Tibial nerve (tissue), 4 donors: ENCODE measurements at places on chromosomes 7 and 10. TPM values are rescaled to one million over a fixed set of nuclear protein-coding genes. Genes with fewer than 3 reads are reported as not detected.

GRCh38 chr10:51001587-51001986 lies 72.7 kb upstream of the PRKG1 start:
- peak; percentile 45 for DNase-seq

DNA sequence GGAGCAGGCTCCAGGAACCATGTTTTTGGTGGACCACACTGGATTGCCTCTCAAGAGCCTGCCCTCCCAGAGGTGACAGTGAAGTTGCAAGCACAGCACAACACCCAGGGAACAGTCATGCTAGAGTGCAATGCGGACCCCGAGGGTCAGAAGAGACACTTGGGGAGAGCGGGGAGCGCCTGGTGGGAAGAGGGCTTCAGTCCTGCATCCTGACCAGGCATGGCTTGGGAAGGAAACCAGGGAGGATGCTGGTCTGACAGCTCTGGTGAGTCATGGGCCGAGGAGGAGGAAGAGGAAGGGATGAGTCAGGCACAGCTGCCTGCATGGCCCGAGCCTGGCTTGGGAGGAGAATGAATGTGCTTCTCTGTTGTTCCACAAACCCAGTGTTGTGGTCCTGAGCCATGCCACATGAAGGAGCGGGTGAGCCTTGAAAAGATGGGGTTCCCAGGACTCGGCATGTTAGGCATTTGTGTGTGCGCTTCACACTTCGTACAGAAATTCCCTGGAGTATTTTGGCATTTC lies 29.5 kb upstream of the ANKRD2 start:
- DNase-seq: peak; percentile 76

- DNase-seq: peak; percentile 28
Observed at GRCh38 chr10:96511044-96511945, 2.4 kb downstream of the TLL2 start.

GRCh38 chr10:79320820-79321493 lies 26.3 kb upstream of the PPIF start:
- no peak for DNase-seq

GRCh38 chr7:122604251-122604650 lies 94.7 kb downstream of the RNF133 start:
- DNase-seq: no peak

Gene GIMAP7
- 23.4 TPM for total RNA-seq
